ENCODE measurements at places on chromosomes 1 and 21.
A peak's percentile ranks its signal among the peaks of the same experiment; 100 is the strongest.

- no peak for DNase-seq
These were observed 219.6 kb upstream of the POU3F1 start for GRCh38 chr1:38266197-38266520.

- DNase-seq: no peak
These were observed 188.9 kb upstream of the MAP1LC3C start for GRCh38 chr1:242187816-242188215.

DNA sequence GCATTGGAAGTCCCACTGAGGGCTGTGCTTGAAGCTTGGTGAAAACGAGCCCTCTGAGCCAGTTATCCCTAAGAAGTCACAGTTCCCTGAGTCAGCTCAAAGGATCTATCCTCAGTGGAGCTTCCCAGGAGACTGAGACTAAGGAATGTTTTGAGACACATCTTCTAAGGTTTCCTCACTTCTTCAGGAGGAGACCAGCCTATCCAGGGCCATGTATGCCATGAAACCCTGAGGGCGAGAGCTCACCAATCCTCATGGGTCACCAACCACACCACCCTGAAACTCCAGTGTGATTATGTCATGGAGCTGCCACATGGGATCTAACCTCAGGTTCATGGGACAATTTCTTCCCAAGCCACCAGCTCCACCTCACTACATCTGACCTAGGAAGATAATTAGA, 7.6 kb upstream of the TIE1 start:
- DNase-seq: no peak

GRCh38 chr1:79422726-79423125, 416.2 kb upstream of the ADGRL4 start:
- DNase-seq: peak; percentile 7

DNA sequence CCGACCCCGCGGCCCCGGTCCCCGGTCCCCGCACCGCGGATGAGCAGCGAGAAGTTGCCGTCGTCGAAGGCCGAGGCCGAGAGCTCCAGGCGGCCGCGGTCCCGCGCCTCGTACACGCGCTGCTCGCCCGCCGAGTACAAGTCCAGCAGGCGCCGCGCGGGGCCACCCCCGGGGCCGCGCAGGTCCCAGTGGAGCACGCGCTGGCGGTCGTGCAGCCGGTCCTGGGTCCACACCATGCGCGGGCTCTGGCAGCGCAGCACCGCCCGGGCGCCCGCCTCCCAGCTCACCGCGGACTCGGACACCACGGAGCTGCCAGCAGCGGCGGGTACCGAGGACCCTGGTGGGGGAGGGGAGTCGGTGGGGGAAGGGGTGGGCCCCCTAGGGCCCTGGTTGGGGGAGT, 2.9 kb downstream of the MXRA8 start:
- DNase-seq: no peak

DNA sequence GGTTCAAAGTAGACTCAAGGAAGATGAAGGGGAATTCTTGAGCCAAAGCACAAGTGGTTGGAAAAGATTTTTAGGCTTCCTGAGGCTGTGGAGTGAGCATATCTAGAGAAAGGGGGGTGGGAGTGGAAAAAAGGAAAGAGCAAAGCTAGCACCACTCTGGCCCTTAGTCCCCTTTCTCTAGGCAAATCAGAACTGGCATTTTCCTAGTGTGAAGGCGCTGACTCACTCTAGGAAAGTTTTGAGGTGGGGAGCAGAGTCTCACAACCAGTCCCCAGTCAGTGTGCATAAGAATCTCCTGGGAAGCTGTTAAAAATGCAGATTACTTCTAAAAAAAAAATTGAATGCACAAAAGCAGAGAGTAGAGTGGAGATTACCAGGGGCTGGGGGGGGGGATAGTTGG, 3.4 kb upstream of the GPR89B start:
- DNase-seq: no peak

DNA sequence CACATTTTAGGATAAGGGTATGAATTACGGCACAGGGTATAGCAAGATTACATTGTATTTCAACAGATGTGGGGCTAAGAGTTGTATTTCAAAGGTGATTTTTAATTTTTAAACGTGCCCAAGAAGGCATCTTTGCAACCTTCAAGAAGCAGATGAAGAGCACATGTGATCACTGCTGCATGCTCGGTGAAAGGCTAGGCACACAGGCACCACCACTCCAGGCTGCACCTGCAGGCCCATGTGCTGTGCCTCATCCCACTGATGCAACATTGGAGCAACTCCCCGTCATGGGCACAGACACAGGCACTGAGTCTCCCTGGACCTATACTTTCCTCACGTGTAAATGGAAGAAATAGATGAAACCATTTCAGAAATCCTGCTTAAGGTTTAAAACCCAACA, 23.5 kb downstream of the UBE2G2 start:
- DNase-seq: no peak

DNA sequence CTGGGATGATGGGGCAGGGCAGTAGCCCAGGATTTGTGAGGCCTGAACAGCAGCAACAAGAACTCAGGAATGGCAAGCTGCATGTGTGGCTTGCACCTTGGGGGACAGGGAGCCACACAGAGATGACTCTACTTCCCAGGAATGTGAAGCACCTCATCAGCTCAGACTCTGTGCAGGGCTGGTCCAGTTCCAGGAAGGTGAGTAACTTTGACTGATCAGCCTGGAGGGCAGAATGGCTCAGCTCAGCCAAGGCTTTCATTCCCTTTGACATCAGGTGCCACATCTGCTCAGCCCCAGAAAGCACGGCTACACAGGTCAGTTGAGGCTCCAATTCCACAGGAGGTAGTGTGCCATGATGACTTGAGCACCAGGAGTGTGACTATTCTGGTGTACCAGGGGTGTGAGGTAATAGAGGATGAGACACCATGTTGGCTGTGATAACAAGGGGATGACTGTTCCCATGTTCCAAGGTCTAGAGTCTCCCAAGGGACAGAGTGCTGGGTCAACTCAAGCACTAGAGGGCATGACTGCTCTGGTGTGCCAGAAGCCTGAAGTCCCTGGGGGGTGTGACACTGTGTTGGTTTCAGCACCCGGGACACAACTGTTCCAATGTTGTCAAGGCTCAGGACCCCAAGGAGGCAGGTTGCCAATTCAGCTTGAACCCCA, 625.8 kb upstream of the ADGRL2 start:
- DNase-seq: no peak

DNA sequence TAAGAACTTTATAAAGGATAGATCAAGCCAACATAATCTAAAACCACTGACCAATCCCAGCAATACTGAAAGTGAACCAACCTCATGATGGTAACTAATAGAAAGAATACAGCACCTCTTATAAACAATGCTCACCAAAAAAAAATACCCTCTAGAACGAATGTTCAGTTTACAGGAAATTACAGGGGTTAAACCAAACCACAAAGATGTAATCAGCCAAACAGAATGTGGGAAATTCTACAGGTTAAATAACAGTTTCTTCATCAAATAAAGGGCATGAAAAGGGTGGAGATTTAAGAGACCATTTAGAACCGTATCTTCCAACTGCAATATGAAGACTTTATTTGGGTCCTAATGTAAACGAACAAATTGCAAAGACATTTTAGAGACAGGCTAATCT, 30.4 kb downstream of the ARID4B start:
- peak; percentile 26 for DNase-seq

GRCh38 chr1:113872219-113872935, 865 bp upstream of the PTPN22 start:
- no peak for DNase-seq

GRCh38 chr21:33293136-33293535, 27.0 kb downstream of the IL10RB start:
- DNase-seq: no peak

GRCh38 chr1:16165548-16165947, 9.7 kb upstream of the EPHA2 start:
- DNase-seq: no peak

- peak; percentile 37 for DNase-seq
These were observed 62.7 kb upstream of the IPO9 start for GRCh38 chr1:201766131-201766866.

GRCh38 chr1:77287535-77287934, 5.7 kb downstream of the AK5 start:
- no peak for DNase-seq
